Stromal cell of bone marrow (primary cell): ENCODE measurements at places on chromosomes 12 and 14.

DNA sequence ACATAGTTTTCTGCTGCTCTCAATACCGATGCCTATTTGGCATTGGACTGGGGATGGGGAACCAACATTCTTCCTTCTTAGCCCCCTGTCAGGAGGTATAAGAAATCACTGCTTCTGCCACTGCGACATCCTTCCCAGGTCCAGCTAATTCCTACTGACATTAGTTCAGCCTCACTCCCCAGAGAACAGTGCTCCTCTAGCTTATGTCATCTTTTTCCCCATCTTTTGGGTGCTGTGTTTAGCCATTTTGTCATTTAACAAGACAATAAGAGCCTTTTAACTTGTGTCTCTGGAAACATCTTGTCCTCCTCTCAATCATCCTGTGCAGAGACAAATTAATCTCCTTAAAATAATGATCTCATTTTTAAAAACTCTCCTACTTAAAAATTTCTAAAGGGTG is 167.0 kb upstream of the PLXNC1 start:
- no peak for DNase-seq

- DNase-seq: no peak
Measured at GRCh38 chr14:100118396-100119011, 40.9 kb downstream of the DEGS2 start.

DNA sequence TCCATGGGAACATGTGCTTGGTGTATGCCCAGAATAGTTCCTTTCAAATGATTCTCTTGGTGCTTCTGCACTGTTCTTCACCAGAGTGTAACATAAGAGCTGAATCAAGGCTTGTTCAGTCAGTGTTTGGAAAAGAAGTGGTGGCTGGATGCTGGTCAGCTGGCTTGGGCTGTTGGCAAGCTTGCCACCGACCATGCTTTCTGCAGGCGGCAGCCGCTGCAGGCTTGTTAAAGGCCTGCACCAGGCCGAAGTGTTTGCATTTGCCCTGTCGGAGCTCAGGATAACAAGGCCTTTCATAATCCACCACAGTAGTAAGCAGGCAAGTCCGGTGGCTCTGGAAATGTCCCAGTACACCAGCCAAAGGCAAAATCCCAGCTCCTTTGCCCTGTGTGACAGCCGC is 26.9 kb downstream of the DAAM1 start:
- peak; percentile 79 for DNase-seq

DNA sequence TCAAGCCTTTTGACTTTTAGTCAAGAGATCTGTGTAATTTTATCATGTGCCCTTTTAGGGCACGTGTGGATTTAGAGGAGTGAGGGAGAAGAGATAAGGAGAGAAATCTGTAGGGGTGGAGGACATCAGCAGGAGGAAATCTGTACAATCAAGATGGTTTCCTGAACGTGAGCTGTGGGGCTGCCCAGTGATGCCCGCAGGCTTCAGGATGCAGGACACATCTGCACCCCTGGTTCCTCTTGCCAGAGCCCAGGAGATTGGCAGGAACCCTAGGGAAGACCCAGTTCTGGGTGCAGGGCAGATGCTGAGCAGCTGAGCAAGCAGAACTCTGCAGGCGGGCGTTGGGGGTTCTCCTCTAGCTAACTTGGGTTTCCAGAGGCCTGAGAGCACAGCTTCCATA is 11.6 kb upstream of the TESPA1 start:
- no peak for DNase-seq

- no peak for DNase-seq
Measured at GRCh38 chr12:215116-215515, 1.2 kb upstream of the SLC6A12 start.

- DNase-seq: no peak
Measured at GRCh38 chr12:3313675-3314663, 177.0 kb upstream of the PRMT8 start.

GRCh38 chr12:106110626-106111300 is 28.0 kb downstream of the NUAK1 start:
- DNase-seq: no peak

- DNase-seq: no peak
Measured at GRCh38 chr12:116637589-116638150, 78.5 kb downstream of the MAP1LC3B2 start.

DNA sequence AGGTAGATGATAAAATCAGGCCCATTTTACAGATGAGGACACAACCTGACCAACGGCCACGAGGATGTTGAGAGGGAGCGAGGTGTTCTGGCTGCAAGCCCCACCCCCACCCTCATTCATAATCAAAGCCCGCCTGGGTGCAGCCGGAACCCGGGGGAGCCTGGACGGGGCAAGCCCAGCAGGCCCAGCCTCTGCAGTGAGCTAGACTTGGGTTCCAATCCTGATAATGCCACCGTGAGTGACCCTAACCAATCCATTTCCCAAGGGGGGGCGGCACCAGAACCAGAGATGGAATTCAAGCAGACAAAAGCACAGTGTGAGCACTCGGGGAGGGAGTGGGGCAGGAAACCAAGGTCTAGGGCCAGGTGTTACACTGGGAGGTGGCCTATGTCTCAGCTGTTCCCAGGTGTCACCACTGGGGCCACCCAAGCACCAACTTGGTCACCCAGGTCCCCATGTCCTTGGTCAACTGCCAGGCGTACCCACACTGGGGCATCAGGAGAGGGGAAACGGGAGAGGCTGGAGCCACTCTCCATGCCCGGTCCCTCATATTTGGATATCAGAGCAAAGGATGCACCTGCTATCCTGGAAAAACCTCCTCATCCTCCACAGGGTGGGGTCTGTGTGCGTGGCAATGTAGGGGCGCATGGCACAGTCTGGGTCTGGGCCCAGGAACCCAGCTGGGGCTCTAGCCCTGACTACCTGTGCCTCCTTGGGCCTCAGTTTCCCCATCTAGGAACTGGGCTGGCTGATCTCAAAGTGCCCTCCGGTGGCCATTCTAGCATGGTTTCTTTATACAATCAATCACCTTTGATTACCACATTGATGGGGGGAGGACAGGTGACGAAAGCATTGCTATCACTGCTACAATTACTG is 58.4 kb downstream of the FAM222A start:
- no peak for DNase-seq
